ENCODE measurements at places on chromosomes 5 and 9. TPM values are rescaled to one million over a fixed set of nuclear protein-coding genes. Genes with fewer than 3 reads are reported as not detected.

Gene GALNT12
- total RNA-seq, result 8.7 TPM

Gene FIBCD1
- total RNA-seq, result not detected

Gene CCL27
- total RNA-seq, result not detected

Gene WWC1
- total RNA-seq, result 1.0 TPM

Gene IPO11
- total RNA-seq, result 15.1 TPM

Gene SMIM33
- not detected for total RNA-seq

Gene MAMDC2
- 0.08 TPM for total RNA-seq

Gene CD14
- 1.7 TPM for total RNA-seq

Gene AKNA
- 247 TPM for total RNA-seq

Gene TAF11L10
- not detected for total RNA-seq

Gene SLC34A3
- total RNA-seq, result not detected

Gene TRIM36
- 0.14 TPM for total RNA-seq

Gene SARDH
- 17.7 TPM for total RNA-seq

Measured in CD4-positive, alpha-beta T cell (primary cell).